ENCODE measurements at places on chromosomes 2 and 18.

DNA sequence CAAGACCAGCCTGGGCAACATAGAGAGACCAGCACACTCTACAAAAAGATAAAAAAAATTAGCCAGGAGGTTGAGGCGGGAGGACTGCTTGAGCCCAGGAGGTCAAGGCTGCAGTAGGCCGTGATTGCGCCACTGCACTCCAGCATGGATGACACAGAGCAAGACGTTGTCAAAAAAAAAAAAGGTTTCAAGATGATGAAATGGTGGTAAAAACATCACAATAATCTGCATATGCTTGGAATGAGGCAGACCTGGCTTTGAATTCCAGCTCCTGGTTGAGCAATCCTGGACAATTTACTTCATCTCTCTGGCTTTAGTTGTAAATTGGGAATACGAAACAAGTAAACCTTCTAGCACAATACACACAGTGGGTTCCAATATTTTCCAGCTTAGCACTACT lies 24.1 kb downstream of the USP40 start:
- DNase-seq, result no peak

DNA sequence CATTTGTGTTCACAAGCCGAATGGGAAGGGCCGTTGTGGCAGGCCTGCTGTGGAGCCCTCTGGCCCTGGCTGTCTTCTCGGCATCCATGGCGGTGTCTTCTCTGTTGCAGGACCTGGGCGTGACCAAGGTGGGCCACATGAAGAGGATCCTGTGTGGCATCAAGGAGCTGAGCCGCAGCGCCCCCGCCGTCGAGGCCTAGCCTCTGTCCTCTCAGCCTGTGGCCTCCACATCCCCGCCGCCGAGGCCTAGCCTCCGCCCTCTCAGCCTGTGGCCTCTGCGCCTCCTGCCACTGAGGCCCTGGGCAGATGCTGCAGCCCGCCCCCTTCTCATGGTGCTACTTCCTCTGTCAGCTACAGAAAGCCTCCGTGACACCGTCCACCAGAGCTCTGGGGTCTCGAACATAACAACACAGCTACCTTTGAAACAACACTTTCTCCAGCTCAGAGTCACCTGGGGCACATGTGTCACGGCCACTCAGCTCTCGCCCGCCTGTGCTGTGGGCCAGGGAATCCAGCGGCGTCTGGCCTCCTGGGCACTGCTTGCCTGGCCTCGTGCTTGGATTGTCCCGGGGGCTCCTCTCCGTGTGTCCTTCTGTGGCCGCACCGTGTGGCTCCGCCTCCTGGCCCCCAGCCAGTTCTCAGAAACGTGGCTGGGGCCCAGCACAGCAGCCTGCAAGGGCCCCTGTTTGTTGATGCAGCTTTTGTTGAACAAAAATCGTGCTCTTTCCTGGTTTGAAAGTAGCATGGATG lies 97.1 kb downstream of the USP40 start:
- no peak for DNase-seq

- DNase-seq, result no peak
Measured at GRCh38 chr18:61876899-61877298, 15.9 kb downstream of the RNF152 start.

DNA sequence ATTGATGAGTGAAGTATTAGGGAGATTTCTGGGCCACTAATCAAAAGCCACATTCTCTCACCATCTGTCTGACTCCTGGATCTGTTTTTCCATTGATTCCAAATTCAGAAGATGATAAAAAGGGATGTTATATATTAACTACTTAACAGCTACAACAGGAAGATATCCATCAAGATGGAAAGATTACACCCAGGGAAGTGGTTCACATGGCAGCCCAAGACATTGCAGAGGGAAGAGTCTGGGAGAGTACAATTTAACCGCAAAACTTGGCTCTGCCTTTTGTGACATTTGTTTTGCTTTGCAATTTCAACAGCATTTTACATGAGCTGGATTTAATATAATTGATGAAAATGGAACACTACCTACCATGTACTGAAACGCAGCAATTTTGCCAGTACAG lies 22.5 kb upstream of the TCF4 start:
- no peak for DNase-seq

- no peak for DNase-seq
Measured at GRCh38 chr2:240573071-240573515, 4.8 kb downstream of the RNPEPL1 start.

Data from GM23338 (cell line).